Activated CD4-positive, alpha-beta T cell treated with anti-CD3 and anti-CD28 coated beads for 48 hours (primary cell): ENCODE measurements at places on chromosomes 6 and 20.

DNA sequence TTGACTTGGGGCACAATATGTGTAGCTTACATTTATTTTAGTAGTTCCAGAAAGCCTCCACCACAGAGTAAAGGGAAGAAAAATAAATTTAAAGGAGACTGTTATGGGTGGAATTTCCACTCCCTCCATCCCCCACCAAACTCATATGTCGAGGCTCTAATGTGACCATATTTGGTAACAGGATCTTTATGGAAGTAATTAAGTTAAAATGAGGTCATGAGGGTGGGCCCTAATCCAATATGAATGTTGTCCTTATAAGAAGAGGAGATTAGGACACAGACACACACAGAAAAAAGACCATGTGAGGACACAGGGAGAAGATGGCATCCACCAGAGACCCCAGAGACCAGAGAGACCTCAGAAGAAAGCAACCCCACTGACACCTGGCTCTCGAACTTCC lies 189.7 kb downstream of the EDN1 start:
- no peak for DNase-seq

DNA sequence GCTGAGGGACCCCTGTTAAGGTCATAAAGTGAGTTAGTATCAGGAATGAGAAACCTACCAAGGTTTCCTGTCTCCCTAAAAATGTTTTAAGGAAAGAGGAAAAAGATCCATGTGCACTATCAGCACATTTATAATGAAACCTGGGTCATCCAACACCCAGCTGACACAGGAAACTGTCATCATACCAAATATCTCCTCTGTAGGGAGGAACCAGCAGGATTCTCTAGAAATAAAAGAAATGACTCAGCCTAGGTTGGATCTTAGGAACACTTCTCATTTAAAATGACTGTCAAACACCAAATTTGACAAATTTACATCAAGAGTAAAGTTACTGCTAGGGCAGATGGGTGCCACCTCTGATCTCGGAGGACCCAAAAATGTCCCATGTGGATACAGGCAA lies 21.7 kb downstream of the GFOD1 start:
- no peak for DNase-seq

DNA sequence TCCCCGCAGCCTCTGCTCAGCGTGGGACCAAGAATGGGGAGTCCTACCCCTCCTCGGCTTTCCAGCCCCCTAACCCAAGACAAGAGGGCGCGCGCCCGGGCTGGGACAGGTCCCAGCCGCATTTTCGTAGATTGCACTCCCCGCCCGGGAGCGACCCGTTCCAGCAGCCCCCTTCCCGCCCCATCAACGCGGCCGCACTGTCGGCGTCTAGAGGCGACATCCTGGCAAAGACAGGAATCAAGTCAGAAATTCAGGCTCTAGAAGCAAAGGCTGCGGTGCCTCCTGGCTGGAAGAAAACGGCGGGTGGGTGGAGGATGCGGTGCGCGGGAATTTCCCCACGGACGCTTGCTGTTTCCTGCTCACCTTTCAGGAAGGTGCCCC lies 957 bp downstream of the PROKR2 start:
- DNase-seq: no peak

- DNase-seq: no peak
Measured at GRCh38 chr20:34061695-34062094, 50.3 kb downstream of the EIF2S2 start.

GRCh38 chr6:34555007-34555322 lies 1.2 kb downstream of the SPDEF start:
- DNase-seq: no peak

DNA sequence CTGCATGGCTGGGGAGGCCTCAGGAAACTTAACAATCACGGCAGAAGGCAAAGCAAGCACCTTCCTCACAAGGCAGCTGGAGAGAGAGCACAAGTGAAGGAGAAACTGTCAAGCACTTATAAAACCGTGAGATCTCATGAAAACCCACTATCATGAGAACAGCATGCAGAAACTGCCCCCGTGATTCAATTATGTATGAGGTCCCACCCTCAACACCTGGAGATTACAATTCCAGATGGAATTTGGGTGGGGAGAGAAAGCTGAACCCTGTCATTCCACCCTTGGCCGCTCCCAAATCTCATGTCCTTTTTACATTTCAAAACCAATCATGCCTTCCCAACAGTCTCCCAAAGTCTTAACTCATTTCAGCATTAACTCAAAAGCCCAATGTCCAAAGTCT lies 107.2 kb upstream of the ECI2 start:
- no peak for DNase-seq
